ENCODE measurements at places on chromosomes 3 and 15.

DNA sequence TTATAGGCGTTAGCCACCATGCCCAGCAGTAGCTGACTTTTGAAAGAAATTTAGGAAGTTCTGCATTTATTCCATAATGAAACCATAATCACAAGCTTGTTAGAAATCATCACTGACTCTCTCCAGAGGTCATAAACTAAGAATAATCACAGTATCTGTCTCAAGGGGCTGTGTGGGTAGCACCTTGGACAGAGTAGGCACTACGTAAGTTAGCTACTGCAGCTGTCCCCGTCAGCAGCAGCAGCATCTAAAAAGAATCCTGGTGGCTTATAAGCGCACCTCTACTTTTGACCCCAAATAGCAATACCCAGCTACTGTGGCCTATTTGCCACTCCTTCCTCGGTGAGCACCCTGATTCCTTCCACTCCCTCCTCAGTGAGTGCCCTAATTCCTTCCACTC lies 57.8 kb upstream of the RPL35A start:
- DNase-seq: no peak

DNA sequence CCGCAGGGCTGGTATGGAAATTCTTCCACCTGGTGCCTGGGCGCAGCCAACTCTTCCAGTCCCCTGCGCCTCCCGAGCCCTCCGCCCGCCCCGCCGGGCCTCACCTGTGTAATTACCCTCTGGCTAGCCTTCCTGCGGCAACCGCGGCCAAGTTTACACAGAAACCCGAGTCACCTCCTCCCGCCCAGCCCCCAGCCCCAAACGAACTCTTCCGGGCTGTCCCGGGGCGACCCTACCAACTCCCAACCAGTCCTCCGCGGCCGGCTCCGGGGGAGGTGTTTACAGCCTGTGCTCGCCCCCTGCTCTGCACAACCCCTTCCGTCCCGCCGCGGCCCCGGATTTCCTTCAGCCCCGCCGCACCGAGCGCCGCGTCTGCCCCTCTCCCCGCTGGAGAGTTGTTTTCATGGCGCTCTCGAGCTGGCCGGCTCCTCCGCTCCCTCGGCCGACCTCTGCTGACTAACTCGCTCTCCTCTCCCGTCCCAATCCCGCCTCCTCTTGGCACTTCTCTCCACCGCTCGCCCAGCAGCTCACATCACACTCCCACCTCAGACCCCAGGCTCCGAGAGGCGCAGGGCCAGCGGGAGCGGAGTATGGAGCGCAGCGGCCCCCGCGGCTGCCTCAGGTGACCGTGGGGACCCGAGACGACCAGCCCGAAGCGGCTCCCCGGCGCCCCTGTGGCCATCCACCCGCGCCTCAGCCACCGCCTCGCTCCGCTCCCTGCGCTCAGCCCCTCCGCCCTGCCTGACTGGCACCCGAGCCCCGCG lies 538 bp downstream of the ATOSA start:
- DNase-seq: peak; percentile 35

GRCh38 chr3:79011821-79012529 lies 755.8 kb downstream of the ROBO1 start:
- DNase-seq: no peak

- DNase-seq: no peak
Measured at GRCh38 chr3:94776401-94776915, 713.6 kb downstream of the NSUN3 start.

GRCh38 chr15:40286794-40287193 lies 3.9 kb upstream of the ANKRD63 start:
- DNase-seq: no peak

- no peak for DNase-seq
Measured at GRCh38 chr3:141996437-141996836, 120.0 kb downstream of the ATP1B3 start.

DNA sequence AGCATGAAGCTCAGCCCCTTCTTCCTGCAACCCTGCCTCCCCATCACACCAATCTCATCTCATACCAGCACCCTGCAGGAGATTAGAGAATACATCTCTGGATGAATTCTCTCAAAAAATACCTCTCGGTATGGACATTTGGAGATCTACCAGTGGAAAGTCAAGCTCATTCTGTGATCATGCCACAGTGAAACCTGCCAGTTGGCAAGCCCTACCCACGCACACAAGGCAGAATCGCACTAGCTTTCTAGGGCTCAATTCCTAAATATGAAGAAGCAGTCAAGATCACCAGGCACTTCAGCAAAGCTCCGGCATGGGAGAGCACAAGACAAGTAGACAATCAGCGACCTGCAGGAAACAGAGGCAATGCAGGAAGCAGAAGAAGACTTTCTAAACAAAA lies 221.2 kb downstream of the NTRK3 start:
- DNase-seq: peak; percentile 79

DNA sequence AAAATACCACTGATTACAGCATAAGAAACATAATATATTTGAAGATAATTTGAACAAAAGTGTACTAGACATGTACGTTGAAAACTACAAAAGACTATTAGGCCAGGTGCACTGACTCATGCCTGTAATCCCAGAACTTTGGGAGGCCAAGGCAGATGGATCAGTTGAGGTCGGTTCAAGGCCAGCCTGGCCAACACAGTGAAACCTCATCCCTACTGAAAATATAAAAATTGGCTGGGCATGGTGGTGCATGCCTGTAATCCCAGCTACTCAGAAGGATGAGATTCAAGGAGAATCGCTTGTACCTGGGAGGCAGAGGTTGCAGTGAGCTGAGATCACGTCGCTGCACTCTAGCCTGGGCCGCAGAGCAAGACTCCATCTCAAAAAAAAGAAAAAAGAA lies 36.2 kb upstream of the FNDC3B start:
- DNase-seq: no peak

DNA sequence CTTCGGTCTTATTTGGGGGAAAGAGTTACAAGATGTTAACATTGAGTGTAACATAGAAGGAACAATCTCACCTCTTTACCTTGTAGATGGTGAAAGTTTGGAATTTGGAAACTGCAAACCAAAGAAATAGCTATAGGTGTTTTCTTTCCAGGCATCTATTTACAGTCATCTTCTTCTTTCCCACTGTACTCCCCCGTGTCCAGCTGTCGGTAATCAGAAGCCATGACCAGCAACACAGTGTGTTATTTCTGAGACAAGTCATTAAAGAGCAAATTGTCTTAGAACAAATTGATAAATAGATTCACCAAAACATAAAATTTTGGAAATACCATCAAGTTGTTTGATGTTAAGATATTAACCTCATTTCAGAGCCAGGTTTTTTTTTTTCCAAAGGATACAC lies 590.5 kb upstream of the NAALADL2 start:
- DNase-seq: no peak

- DNase-seq: no peak
Measured at GRCh38 chr3:118729546-118729945, 305.1 kb downstream of the IGSF11 start.

DNA sequence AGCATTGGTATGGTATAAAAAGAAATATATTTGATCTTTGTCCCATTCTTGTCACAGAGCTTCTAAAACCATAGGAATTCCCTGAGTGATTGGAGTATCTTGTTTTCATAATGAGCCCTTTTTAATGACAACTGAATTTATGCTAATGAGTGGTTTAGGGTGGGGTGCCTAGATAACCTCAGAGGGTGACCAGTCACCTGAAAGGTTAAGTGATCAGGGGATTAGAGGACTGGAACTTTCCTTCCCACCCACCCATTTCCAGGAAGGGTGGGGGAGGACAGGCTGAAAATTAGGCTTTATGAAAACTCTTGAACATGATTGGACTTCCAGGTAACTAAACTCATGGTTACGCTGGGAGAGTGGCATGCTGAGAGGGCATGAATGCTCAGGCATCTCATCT lies 8.5 kb downstream of the MFN1 start:
- no peak for DNase-seq

DNA sequence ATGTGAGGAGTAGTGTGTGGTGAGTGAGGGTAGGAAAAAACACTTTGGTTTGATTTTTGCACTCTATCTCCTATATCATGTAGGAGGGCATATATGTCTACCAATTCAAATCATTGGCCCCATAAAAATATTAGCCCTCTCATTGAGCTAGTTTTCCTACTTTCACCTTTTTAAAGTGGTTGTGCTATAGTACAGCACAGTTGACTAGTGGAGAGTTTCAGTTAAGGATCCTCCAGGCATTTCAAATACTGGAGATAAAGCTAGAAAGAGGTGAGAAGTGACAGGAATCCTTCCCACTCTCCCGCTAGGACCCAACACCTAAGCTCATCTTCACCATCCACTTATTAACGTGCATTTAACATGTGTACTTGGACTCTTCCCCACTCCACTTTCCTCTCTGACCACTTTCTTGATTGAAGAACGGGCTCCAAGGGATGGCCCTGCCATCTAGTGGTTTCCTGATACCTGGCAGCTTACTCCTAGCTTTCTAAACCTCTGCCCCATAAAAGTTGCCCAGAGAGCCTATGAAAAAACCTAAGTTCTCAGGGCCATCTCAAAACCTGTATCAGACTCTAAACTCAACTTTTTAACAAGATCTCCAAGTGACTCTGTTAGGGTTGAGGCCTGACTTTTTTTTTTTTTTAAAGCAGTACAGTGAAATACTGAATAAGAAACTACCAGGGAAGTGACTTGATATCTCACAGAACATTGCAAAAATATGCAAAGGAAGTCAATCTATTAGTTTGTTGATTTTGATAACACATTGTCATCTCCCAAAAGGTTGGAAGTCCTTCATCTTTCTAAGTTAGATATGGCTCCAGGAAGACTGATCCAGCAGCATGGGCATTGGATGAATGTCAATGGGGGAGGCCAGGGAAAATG lies 17.9 kb downstream of the IL12A start:
- peak; percentile 75 for DNase-seq

DNA sequence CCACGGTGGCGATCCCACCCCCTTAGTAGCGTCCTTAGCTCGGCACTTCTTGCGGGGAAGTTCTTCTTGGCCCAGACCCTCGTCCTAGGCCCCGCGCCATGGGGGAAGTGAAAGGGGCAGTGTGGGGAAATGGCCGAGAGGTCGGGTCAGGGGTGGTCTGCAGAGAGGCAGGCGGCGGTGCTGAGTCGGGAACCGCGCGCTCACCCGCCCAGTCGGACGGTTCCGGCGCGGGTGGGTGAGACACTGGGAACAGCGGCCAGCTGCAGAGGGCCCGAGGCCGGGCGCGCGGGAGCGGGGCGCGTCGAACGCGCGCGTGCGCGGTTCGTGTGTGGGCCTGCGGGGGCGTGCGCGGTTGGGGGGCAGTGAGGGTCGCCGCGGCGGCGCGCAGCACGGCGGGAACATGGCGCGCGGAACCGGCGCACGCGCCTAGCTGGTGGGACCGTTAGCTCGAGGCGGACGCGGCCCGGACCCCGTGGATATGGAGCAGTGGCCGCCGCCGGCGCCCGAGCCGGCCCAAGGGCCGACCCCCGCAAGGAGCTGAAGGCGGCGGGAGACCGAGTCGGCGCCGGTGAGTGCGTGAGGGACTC lies 246.9 kb downstream of the GOLGA6L6 start:
- DNase-seq: no peak

DNA sequence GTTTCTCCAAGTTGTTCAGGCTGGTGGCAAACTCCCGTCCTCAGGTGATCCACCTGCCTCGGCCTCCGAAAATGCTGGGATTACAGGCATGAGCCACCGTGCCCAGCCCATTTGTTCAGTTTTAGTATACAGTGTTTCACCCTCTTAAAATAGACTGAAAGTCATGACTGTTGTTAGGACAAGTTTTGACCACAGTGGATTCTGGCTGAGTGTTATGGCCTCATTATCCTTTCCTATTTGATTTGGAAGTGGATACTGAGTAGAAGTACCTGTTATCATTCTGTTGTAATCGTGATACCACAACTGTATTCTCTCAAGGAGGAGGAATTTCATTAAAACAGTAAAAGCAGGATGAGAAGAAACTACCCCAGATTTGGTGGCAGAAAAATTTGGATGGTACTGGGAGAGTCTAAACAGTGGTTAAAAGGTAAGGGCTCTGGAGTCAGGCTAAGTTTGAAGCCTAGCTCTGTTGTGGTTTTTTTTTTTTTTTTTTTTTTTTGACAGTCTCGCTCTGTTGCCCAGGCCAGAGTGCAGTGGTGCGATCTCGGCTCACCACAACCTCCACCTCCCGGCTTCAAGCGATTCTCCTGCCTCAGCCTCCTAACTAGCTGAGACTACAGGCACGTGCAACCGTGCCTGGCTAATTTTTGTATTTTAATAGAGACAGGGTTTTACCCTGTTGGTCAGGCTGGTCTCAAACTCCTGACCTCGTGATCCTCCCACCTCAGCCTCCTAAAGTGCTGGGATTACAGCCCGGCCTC lies 2.6 kb downstream of the MAP2K1 start:
- no peak for DNase-seq

GRCh38 chr3:184085389-184085852 lies 11.4 kb upstream of the HTR3E start:
- no peak for DNase-seq

- no peak for DNase-seq
Measured at GRCh38 chr3:42127226-42127625, 36.1 kb downstream of the TRAK1 start.

- DNase-seq: no peak
Measured at GRCh38 chr3:134054231-134054630, 24.5 kb upstream of the SLCO2A1 start.

DNA sequence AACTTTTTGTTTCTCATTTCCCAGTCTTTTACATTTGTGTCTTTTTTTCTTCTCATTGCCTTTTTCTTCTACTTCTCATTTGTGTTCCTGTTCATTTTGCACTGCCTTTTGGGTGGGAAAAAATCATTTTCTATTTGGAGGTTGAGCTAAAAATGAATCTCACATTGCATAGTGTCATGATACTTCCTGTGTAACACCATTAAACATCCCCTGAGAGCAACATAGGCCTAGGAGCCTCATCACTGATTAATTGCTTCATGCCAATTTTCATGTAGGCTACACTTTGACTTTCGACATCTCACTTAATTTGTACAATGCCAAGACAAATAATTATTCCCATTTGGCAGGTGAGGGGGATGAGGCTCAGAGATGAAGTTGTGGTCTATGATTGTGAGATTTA lies 279.2 kb downstream of the EDEM1 start:
- no peak for DNase-seq

DNA sequence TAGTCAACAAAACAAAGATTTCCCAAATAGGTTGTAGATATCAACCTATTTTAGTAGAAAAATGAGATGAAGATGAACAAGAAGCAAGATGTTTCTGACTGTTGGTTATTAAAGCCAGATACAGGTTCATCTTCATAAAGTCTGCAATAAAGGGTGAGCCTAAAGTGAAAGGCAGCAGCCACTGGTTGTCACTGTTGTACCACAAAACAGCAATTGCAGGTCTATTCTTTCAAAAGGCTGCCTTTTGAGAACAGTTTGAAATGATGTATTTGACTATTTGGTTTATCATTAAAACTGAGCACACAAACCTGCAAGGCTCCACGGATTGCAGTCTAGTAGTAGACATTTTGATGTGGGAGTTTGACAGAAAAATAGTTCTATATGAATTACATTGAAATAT lies 543.4 kb downstream of the GBE1 start:
- no peak for DNase-seq

GRCh38 chr15:68962465-68962864 lies 32.1 kb downstream of the SPESP1 start:
- DNase-seq: no peak

Measured in cerebellum (tissue), 4 donors.